Common myeloid progenitor, CD34-positive (primary cell): ENCODE measurements at places on chromosomes 5 and 9.
A peak's percentile ranks its signal among the peaks of the same experiment; 100 is the strongest.

- DNase-seq: peak; percentile 49
Measured at GRCh38 chr5:143064676-143065075, 294.5 kb downstream of the ARHGAP26 start.

DNA sequence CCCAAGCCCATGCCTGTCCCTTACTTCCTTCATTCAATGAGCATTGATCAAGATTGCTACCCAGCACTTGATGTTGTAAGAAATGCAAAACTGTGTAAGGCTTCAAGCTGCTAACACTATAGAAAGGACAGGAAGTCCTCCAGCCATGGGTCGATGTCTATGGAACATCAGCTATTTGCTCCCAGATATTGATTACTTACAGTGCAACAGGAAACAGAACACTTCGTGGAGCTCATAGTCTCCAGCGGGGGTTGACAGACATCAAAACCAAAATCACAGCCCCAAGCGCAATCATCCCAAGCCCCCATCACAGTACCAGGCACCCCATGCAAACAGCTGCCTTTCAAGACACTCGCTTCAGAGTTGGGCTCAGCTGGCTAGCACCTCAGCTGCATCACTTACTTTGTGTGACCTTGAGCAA, 26.8 kb upstream of the DUSP1 start:
- no peak for DNase-seq

DNA sequence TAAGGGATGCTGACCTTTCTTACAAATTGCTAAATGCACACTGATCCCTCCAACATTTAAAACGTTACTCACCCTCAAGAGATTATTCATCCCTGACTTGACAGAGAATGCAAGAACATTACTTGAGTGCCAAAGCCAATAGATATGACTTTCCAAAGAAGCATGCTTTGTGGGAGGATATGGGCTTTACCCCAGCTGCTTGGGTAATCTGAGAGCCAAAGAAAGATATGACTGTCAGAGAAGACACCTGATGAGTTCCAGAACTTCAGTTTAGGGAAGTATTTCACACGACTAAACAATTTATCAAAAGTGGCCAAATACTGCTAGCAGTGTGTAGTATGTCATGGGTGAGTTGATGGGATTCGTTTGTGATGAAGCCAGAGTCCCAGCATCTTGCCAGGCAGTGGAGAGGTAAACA, 7.4 kb upstream of the SPDL1 start:
- no peak for DNase-seq

DNA sequence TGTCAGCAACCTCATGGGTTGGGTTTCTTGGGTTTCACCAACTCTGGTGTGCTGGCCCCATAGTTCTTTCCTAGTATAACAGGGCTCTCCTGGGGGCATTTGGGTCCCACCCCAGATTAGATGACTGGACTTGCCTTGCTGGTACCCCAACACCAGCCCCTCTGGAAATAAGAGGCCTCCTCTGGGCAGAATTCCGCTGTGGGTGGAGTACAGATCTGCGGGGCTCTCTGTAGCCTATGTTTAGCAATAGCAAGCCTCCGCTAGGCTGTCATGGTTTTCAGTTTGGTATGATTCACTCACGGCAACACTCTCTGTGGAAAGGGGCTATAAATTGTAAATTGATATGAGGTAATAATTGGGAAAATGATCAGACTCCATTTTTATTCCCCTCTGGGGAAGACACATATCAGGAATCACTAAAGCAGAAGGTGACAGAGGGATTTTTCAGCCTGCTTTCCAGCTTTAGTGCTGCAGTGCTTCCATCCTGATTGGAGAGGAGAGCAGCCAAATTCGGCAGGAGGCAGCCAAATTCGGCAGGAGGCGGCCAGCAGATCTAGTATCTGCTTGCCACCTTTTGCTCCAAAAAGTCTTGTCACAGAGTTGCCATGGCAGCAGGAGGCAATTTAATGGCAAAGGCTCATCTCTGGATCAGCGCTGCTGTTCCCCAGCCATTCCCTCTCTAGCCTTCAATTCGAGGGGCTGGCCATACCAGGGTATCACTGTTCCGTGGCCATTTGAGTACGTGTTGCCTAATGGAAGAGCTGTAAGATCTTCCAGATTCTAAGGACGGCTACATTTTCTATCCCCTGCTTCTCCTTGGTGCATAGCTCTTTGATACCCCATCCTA, 84.6 kb downstream of the SLC44A1 start:
- DNase-seq: no peak

GRCh38 chr9:81631218-81631745, 58.1 kb downstream of the TLE1 start:
- DNase-seq: no peak

DNA sequence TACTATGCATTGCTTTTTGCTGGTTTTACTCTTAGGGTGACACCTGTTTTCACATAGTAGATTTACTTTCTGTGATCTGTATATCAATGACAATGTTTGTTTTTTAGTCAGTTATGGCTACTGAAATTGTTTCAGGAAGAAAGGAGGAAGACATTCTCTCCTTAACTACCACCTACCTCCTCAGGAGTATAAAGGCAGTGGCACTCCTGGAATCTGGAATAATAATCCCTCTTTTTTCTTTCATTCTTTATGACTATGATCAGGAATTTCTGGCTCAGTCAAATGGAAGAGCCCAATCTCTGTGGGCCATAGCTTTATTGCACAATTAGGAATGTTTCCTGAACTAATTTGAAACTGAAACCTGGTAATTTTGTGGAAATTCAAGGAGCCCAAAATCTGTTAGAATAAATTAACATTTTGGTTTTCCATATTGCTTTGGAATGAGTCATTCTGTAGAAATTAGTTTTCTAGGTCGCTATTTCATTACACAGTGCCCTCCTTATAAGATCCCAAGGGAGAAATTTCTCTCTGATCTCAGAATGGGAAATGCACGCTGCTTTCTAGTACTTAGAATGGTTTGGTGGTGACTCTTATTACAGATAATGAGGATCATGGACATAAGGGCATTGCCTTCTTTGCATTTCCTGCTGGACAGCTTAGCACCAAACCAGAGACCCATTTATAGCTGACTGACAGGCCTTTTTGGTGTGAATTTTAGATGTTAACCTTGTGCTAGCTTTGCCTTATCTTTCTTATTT, 95.3 kb upstream of the VLDLR start:
- DNase-seq: no peak

DNA sequence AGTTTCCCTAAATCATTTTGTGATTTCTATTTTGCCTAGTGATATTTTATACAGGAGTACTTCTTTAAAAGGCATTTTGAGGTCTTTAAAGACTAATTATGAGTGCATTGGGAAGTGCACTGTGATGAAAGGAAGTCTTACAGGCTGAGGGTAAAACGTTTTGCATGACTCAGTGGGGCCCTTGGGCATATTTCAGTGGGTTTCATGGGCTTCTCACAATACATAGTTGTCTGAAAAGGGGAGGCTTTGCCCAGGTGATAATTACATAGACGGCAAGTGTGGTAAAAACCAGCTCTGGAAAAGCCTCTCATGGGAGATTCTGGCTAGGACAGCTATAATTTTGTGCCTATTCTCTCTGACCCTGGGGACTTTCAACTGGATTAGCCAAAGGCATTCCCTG, 387.2 kb downstream of the ARHGEF28 start:
- DNase-seq: no peak

DNA sequence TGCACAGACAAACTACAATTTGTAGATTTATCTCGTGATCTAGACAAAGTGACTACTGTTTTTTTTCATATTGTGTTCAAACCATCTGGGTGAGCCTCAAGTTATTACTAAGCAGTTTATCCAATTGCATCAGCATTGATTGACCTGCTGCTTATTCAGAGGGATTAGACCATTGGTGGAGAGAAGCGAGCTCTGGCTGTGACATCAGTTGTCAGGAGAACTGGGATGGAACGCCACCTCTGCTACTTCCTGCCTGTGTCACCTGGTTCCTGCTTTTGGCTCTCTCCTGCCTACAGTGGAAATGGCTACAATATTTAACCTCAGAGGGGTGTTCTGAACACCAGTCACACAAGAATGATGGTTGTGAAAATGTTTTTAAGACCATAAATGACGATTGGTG, 12.1 kb downstream of the NR4A3 start:
- peak; percentile 44 for DNase-seq

DNA sequence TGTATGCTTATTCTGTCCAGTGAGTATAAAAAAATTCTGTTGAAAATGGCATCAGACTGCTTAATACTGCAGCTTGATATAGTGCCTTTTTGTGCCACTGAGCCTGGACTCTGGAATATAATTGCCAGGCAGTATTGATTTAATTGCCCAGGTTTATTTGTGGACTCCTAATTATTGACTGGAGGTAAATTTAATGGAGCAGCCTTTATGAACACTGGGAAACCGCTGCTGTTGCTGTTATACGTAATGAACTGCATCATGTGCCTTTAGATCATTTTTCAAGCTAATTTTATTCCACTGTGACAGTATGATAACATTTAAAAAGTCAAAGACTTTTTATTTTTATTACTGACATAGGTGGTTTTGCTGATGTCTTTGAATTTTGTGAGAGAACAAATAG, 90.2 kb upstream of the SH3GL2 start:
- DNase-seq: no peak

DNA sequence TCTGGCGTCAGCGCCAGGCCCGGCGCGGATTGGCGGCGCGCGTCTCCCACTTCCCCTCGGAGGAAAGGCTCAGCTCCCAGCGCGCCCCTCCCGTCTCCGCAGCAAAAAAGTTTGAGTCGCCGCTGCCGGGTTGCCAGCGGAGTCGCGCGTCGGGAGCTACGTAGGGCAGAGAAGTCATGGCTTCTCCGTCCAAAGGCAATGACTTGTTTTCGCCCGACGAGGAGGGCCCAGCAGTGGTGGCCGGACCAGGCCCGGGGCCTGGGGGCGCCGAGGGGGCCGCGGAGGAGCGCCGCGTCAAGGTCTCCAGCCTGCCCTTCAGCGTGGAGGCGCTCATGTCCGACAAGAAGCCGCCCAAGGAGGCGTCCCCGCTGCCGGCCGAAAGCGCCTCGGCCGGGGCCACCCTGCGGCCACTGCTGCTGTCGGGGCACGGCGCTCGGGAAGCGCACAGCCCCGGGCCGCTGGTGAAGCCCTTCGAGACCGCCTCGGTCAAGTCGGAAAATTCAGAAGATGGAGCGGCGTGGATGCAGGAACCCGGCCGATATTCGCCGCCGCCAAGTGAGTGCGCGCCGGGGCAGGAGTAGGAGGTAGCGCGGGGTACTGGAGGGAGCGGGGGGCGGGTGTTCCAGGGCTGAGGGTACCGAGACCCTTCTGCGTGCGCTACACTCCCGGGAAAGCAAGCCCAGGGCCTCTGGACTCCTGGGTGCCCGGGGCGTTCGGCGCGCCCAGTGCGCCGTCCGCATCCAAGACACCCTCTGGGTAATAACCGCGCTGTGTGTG, at the start of gene MSX2:
TSS of gene MSX2 (plus strand) at position 99 of the 777 bp plus-strand sequence. CDS start at position 177, 78 bp downstream.
- DNase-seq: peak; percentile 87

- DNase-seq: no peak
Measured at GRCh38 chr5:77751328-77752023, 24.7 kb downstream of the TBCA start.

- no peak for DNase-seq
Measured at GRCh38 chr5:88672644-88673252, 210.2 kb downstream of the MEF2C start.

DNA sequence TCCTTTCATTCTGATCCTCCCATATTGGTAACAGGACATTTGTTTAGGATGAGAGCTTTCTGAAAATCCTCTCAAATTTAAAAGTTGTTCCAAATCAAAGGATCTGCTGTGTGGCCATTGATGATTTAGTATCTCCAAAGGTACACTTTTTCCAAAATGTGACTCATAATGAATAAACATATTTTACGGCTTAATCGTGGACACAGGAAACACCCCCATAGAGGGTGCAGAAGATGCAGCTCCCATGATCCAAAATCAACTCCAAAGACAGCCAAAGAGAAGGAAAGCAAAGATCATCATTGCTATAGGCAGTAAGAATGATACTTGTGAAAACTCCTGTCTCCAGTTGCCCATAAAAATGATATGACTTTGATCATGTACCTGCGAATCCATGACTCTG, 239.7 kb downstream of the PIK3R1 start:
- no peak for DNase-seq

- no peak for DNase-seq
Measured at GRCh38 chr9:136667214-136667939, 4.7 kb downstream of the EGFL7 start.

- peak; percentile 13 for DNase-seq
Measured at GRCh38 chr9:129111528-129112151, 425 bp downstream of the PTPA start.

- no peak for DNase-seq
Measured at GRCh38 chr5:173736374-173736773, 119.9 kb upstream of the BOD1 start.

DNA sequence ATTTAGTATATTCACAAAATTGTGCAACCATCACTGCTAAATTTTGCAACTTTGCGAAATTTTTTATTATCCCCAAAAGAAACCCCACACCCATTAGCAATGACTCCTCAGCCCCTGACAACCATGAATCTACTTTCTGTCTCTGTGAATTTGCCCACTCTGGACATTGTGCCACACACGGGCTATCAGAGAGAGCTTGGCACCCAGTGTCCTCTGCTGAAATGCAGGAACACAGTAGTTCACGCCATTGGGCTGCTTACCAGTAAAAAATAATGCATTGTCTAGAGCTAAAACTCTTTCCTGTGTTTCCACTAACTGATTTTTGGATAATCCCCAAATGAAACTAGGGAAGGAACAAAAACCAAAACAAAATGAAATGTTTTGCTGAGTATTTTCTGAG, 60.0 kb downstream of the HRH2 start:
- DNase-seq: no peak

DNA sequence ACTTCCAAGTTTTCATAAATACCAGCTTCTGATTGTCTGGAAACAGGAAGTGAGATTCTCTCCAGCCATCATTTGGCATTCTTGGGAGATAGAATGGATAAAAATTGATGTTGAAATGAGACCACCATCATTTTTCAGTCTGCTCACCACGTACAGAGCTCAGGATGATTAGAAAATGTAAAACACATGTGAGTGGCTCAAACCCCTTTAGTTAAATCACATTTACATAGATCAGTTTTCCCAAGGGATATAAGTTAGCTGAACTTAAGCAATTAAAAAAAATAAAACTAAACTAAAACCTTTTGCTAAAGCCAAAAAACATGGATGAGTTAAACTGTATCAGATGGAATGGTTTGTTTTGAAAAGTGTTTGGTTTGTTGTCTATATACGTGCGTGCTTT, 37.1 kb upstream of the GDNF start:
- no peak for DNase-seq

GRCh38 chr9:37977851-37978480, 74.0 kb upstream of the SLC25A51 start:
- DNase-seq: no peak

DNA sequence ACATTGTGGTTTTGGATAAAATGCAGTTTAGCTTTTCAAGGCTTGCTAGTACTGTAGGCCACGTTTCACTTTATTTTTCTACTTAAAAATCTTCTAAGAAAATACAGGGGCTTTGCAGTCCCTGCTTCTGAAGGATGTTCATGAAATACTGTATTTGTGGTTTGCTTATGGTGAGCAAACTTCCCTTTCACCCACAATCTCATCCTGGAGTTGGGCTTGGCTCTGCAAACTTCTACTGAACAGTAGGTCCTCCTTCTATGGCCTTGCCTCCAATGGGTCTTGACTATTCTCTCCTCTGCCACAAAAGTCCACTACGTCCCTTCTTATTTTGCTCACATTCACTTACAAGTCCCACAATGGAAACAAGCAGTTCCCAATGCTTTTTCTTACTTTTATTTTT, 502.7 kb upstream of the KLF4 start:
- peak; percentile 39 for DNase-seq

- DNase-seq: no peak
Measured at GRCh38 chr5:76590027-76590426, 33.2 kb downstream of the F2RL2 start.
